ENCODE measurements at places on chromosomes 1 and 21.

GRCh38 chr1:15761366-15762128 lies 3.0 kb downstream of the FBLIM1 start:
- DNase-seq: no peak

GRCh38 chr21:35217504-35218060 lies 168.5 kb upstream of the RUNX1 start:
- no peak for DNase-seq

DNA sequence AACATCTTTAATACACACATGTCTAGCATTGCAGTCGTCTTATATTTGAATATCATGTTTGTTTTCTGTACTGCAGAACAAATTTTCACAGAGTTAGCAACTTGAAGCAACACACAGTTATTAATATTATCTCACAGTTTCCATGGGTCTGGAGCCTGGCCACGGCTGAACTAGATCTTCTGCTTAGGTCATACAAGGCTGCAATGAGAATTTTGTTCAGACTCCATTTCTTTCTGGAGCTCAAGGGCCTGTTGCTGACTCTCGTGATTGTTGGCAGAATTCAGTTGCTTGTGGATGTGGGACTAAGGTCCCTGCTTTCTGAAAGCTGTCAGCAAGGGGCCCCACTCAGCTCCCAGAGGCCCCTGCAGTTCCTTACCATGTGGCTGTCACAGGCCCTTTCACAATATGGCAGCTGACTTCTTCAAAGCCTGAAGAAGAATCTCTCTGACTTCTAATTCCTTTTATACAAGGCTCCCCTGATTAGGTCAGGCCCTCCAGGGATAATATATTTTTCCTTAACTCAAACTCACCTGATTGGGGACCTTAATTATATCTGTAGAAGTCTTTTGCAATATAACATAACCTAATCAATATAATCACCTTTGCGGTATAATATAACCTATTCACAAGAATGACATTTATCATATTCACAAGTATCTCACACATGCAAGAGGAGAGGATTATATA lies 296.3 kb downstream of the NFIA start:
- DNase-seq: no peak

DNA sequence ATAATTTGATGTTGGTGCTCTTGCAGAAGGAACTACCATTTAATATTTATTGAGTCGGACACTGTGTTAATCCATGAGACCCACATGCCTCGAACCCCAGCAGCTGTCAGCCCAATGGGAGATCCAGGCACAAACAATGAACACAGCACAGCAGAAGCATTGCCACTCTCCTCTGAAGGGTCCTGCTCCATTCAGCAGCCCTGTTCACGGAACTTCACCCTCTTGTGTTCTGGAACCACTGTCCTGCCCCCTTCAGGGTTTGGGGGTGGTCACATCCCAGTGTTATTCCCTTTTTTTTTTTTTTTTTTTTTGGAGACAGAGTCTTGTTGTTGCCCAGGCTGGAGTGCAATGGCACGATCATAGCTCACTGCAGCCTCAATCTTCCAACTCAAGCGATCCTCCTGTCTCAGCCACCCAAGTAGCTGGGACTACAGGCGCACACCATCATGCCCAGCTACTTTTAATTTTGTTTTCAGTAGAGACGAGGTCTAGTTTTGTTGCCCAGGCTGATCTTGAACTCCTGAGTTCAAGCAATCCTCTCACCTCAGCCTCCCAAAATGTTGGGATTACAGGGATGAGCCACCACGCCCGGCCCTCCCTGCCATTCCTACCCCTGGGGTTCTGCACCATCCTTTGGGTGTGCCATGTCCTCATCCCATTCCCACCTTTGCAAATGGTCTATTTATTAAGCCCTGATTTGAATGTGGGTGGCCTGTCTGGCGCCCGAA lies 70.2 kb downstream of the EVA1C start:
- DNase-seq: no peak

- no peak for DNase-seq
These were observed 114.2 kb downstream of the ZC3H11B start for GRCh38 chr1:219498666-219499065.

GRCh38 chr1:63878932-63879331 lies 105.1 kb downstream of the ROR1 start:
- DNase-seq: no peak

GRCh38 chr1:109621379-109622136 lies 1.9 kb downstream of the AMPD2 start:
- no peak for DNase-seq

DNA sequence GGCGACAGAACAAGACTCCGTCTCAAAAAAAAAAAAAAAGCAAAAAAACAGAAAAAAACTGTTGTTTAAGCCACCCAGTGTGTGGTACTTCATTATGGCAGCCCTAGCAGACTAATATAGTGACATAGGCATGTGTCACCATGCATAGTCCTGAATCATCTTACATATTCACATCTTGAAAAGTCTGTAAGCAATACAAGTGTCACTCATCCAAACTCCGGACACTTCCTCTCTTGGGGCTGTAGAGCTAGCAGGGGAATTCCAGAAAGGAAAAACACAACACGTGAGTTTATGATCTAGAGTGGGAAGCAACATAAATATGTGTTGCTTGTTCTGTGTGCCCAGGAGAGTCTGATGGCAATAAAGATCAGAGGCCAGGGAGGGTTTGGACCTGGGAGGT lies 81.6 kb upstream of the KCNE2 start:
- DNase-seq: no peak

- DNase-seq: no peak
These were observed 48.9 kb upstream of the GORAB start for GRCh38 chr1:170483051-170483450.

DNA sequence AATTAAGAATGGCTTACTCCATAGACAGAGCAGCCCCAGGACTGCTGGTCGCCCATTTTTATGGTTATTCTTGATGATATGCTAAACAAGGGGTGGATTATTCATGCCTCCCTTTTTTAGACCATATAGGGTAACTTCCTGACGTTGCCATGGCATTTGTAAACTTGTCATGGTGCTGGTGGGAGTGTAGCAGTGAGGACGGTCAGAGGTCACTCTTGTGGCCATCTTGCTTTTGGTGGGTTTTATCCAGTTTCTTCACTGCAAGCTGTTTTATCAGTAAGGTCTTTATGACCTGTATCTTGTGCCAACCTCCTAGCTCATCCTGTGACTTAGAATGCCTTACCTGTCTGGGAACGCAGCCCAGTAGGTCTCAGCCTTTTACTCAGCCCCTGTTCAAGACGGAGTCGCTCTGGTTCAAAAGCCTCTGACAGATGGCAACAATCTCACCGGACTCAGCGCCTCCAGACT lies 5.2 kb upstream of the AGPAT3 start:
- no peak for DNase-seq

GRCh38 chr21:42505090-42505726 lies 8.4 kb upstream of the SLC37A1 start:
- DNase-seq: no peak

GRCh38 chr1:211527888-211528287 lies 35.9 kb upstream of the RD3 start:
- DNase-seq: no peak

- no peak for DNase-seq
These were observed at the start of gene LAMB3 for GRCh38 chr1:209652121-209652735. TSS of gene LAMB3 (minus strand) at chr1:209652425. CDS start at chr1:209650944, 1,481 bp downstream.

DNA sequence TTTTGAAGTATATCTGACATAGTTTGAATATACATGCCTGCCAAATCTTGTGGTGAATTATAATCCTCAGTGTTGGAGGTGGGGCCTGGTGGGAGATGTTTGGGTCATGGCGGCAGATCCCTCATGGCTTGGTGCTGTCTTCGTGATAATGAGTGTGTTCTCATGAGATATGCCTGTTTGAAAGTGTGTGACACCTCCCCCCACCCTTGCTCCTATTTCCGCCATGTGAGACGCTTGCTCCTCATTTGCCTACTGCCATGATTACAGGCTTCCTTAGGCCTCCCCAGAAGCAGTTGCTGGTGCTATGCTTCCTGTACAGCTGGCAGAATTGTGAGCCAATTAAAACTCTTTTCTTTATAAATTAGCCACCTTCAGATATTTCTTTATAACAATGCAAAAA lies 436.6 kb upstream of the BEND5 start:
- DNase-seq: no peak

GRCh38 chr1:211742272-211742671 lies 66.9 kb upstream of the NEK2 start:
- no peak for DNase-seq

- no peak for DNase-seq
These were observed 1.4 kb upstream of the RABIF start for GRCh38 chr1:202890392-202890791.

- peak; percentile 36 for DNase-seq
These were observed 99.2 kb upstream of the GRIK3 start for GRCh38 chr1:37133276-37134145.

GRCh38 chr1:58791106-58791505 lies 7.3 kb upstream of the JUN start:
- no peak for DNase-seq

DNA sequence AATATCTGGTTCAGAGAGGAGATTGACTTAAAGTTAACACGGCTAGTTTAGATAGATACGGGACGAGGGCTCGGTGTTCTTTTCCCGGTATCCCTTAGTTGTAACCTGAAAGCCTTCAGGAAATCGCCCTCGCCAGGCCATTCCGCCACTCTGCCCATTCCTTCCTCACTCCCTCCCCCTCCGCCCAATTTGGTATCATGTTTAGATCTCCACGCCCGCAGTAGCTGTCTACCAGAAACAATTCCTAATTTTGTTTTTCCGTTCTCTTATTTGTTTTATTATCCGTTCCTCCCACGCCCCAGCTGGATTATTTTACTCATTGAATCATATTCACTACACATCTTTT lies 685 bp upstream of the VAMP4 start:
- peak; percentile 64 for DNase-seq

DNA sequence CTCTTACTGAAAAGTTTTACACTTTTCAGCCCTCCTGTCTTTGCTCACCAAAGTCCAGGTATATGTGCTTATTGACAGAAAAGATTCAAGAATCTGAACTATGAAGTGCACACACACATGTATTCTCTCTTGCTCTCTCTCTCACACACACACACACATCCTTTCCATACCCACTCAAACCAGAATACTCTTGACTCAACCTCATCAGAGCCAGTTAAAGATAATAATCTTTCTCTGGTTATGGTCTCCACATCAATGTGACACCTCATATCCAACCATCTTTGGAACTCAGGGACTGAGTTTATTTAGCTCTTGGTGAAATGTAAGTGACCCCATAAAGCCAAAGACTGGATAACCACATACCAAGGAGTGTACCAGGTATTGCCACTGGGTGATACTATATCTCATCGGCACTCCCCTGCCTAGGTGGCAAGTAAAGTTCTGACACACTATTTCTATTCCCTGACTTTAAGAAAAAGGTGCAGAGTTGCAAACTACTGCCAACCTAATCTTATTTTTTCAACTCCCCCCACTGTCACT lies 24.9 kb upstream of the RGS8 start:
- DNase-seq: no peak

GRCh38 chr1:244409701-244410100 lies 42.0 kb downstream of the ADSS2 start:
- no peak for DNase-seq

DNA sequence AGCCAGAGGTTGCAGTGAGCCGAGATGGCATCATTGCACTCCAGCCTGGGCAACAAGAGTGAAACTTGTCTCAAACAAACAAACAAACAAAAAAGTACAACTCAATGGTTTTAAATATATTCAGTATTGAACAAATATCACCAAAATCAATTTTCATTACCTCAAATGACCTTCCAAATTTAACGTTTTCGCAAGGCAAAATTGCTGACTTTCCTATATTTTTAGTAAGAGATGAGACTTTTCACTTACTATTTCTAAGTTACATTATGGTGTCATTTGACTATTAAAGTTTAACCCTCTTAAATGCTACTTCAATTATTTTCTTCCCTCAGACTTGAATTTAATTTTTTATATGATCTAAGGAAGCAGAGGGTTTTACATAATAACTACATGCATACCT lies 23.0 kb upstream of the ABCB10 start:
- no peak for DNase-seq

- peak; percentile 85 for DNase-seq
These were observed 14.2 kb downstream of the CAPN2 start for GRCh38 chr1:223726380-223727001.

GRCh38 chr1:85581802-85582686 lies 1.5 kb downstream of the CCN1 start:
- DNase-seq: peak; percentile 64

GRCh38 chr21:42837421-42838211 lies 41.7 kb downstream of the WDR4 start:
- DNase-seq: no peak
